ENCODE measurements at places on chromosomes 6 and 20.

DNA sequence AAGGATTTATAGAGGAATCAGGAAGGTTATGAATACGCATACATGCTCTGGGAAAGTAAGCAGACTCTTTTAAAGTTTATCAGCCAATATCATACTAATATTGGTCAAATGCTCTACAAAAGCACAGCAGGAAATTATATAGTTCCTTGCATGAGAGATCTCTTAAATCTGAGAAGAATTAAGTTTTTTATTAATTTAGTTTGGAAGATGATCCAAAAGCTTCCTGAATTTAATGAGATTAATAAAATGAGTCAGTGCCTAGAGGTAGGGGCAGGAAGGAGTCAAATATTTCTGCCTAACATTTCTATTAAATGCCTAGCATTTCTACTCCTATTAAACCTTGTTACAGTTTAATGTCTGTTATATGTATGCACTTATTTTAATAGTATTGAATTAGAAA lies 1608.2 kb downstream of the GRIK2 start:
- no peak for DNase-seq

- no peak for DNase-seq
Observed at GRCh38 chr20:38267296-38267695, 6.8 kb upstream of the KIAA1755 start.

GRCh38 chr6:40848038-40848437 lies 191.0 kb downstream of the UNC5CL start:
- no peak for DNase-seq

- DNase-seq: no peak
Observed at GRCh38 chr6:148405894-148406293, 63.3 kb downstream of the SASH1 start.

- no peak for DNase-seq
Observed at GRCh38 chr20:43560974-43561373, 2.1 kb downstream of the SGK2 start.

GRCh38 chr6:125252891-125253290 lies 48.9 kb downstream of the HDDC2 start:
- DNase-seq: no peak

DNA sequence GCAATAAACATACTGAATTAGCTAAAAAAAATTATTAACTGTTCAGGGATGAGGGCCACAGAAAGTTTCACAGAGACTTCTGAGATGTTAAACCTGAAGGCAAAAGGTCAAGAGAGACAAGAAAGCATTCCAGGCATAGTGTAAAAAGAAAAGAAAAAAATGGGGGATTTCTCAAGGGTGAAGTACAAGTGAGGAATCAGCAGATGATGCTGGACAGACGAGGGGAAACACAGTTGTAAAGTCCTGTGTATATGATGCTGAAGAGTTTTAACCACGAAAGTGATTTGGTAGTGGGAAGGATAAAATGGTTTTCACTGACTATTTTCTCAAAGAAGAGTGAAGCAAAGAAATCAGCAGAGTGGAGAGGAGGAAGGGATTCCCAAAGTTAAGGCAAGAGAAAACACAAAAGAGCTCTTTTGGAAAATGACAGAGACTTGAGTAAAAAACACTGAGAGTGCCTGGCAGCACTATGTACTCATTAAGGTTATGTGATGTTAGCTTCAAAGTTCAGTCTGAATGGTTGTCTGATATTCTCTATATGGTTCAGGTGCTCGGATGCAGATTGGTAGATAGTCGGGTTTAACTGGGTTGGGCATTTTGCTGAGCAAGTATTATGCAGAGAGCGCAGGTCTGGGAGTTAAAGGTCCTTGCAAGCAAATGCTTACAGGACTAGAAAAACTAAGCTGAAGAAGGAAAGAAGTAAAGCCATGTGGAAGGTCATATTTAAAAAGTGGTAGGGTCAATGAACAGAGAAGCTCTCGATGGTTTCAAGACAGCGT lies 16.4 kb downstream of the RAB23 start:
- DNase-seq: no peak

DNA sequence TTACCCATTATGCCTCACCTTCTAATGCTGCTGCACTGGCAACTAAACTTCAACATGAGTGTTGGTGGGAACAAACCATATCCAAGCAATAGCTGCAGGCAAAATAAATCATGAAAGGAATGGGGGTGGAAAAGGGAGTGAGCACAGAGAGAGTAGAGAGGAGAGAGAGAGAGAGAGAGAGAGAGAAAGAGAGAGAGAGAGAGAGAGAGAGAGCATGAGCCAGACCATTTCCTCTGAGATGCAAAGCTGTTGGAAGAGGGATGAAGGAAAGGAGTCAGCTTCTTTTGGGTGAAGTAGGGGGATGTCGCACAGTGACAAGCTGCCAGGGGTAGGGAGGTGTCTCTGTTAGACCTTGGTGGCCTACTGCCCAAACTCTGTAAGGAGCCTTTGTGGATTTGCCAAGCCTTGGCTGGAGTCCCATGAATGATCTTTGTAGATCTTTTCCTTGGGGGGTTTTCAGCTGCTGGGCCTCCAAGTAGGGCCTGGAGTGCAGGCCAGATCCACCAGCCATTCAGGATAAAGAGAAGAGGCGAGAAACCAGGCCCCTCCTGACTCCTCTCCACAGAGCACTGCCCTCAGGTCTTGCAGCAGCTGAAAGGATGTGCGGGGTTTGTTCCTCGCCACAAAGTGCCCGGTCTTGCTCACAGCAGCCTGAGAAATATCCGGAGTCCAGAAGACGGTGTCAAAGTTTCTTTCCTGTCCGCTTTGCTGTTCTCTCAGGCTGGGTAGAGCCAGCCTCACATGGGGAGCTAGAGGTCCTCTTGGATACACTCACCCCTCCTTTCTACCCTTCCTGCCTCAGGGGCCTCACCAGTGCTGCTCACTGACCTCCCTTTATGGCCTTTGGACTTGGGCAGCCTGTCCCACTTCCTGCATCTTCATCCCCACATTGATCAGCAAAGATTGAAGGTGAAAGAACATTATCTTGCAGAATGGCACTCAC lies 17.8 kb downstream of the BTBD3 start:
- DNase-seq: no peak

GRCh38 chr6:18725449-18725848 lies 338.3 kb downstream of the RNF144B start:
- DNase-seq: no peak

DNA sequence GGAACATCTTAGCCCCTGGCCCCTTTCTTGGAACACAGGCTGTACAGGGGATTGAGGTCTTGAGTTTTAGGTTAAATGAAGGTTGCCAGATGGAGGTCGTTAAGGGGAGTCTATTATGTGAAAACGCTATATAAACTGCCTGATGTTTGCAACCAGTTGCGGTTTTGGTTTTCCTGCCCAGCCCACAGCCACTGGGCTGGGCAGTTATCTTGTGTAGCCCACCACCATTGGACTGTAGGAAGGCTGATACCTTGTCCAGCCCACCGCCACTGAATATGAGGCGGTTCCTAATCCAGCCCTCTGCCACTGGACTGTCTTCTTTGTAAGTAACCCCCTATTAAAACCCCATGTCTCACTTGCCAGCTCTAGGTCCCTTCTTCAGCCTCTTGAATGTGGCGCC lies 42.3 kb upstream of the COL21A1 start:
- DNase-seq: no peak

DNA sequence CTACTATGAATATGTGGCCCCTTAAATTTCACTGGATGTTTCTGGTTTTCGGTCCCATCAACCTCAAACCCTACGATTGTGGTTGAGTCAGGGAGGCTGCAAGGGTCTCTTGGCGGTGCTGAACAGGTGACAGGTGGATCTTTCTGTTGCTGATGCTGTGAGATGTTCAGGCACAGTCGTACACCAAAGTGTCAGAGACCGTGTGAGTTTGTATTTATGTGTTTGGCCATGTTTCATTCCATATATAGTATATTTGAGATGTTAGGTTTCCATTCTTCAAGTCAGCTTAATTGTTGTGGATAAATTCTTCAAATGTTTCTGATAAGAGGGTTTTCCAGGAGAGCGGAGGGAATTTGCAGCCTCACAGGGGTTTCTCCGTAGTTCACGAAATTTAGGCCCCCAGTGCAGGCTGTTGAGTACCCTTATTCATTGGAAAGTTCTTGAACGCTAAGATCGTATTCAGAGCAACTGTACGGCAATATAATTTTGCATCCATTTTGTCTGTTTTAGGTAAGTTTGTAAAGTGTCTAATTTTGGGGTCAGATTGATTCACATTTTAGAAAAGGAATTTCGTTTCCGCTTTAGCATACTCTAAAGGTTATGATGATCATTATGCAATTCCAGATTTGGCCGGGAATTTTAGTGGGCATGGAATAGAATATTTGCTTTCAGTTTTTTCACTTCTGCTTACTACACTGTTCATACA lies 1.2 kb downstream of the TAB2 start:
- no peak for DNase-seq

- no peak for DNase-seq
Observed at GRCh38 chr6:170111141-170111664, 179.7 kb downstream of the DLL1 start.

DNA sequence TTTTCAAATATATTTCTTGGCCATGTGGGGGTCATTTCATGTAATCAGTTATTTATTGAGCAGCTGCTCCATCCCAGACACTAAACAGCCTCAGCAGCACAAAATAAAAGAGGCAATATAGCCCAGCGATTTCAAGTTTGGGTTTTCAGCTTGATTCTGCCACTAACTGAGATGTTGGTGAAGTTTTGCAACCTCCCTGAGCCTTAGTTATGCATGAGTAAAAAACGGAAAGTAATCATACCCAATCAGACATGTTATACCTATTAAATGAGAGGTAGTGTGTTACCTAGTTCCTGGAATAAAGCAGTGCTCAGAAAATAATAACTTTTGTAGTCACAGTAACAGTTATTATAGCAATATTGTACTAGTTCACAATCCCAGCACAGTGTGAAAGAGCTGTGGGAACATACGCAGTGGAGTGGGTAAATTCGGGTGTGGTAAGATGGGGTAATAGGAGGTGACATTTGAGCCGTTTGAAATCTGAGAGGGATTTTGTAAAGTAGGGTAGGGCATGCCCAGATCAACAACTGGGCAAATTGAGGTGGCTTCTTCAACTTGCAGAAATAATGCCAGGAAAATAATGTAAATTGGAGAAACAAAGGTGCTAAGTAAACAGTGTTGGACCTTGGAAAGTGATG lies 1.5 kb downstream of the SLC9A8 start:
- no peak for DNase-seq

GRCh38 chr6:156396068-156396771 lies 381.0 kb upstream of the ARID1B start:
- no peak for DNase-seq

- DNase-seq: no peak
Observed at GRCh38 chr6:48036316-48036715, 74.7 kb downstream of the PTCHD4 start.

- DNase-seq: no peak
Observed at GRCh38 chr6:112743323-112743722, 396.2 kb downstream of the RFPL4B start.

GRCh38 chr6:42618686-42619085 lies 54.9 kb downstream of the UBR2 start:
- DNase-seq: no peak

GRCh38 chr6:90982051-90982450 lies 395.2 kb upstream of the MAP3K7 start:
- no peak for DNase-seq

GRCh38 chr20:59017493-59018231 lies 1.6 kb upstream of the TUBB1 start:
- DNase-seq: no peak

DNA sequence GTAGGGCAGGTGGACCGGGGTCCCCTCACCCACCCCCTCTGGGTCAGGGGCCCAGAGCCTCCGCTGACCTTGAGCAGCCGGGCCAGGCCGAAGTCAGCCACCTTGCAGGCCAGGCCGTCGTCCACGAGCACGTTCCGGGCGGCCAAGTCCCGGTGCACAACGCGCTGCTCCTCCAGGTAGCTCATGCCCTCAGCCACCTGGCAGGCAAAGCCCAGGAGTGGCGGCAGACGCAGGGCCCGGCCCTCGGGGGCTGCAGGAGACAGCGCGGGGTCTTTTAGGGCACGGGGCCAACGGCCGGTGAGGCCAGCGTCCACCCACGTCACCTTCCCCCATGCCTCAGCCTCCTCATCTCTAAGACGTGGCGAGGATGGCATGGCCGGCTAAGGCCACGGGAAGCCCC lies 4.2 kb upstream of the PTK6 start:
- no peak for DNase-seq

GRCh38 chr20:35791821-35792220 lies 20.0 kb downstream of the PHF20 start:
- no peak for DNase-seq

- no peak for DNase-seq
Observed at GRCh38 chr6:126811321-126811720, 307.1 kb upstream of the RSPO3 start.

DNA sequence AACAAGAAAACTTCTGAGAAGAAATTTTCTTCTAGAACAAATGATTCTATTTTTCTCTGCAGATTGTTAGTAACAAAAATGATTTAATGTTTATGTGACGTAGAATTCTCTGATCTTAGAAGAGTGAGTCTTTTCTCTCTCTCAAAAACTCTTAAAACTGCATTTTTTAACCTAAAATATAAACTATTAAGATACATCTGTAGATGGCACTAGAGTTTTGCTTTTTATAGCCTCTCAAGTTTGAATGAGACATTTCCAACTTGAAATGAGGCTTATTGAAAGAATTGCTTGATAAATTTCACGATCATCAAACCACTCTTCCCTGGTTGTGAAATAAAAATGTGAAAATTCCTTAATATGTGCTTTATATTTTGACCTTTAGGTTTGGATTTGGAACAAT lies 53.8 kb downstream of the PHF3 start:
- no peak for DNase-seq

- DNase-seq: peak; percentile 40
Observed at GRCh38 chr6:113564371-113565171, 292.6 kb upstream of the MARCKS start.

DNA sequence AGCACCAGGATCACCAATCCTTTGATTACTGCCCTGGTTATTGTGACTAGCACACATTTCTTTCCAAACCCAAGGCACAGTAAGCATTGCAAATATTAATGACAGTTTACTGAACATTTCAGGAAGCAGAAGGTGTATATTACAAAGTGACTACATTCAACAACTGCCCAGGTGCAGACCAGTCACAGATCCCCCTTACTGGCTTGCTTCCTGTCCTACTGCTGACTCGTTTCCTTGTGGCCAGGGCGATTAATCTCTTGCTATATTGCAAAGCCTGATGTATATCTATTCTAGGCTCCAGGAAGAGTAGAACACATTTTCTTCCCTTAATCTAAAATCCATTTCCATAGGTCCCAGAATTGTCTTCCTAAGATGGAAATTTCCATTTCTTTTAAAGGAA lies 77.2 kb upstream of the EPHA7 start:
- DNase-seq: no peak

DNA sequence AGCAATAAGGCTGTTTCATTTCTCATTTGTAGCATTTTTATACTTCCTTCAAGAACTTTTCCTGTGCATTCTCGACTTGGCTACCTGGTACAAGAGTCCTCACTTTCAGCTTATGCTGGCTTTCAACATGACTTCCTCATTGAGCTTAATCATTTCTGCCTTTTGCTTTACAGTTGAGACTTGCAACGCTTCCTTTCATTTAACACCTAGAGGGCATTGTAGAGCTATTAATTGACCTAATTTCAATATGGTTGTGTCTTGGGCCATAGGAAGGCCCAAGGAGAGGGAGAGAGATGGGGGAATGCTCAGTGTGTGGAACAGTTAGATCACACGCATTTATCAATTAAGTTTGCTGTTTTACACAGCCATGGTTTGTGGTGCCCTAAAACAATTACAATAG lies 37.2 kb downstream of the SLC22A2 start:
- DNase-seq: no peak

GRCh38 chr6:158068893-158069799 lies 87.5 kb downstream of the SYNJ2 start:
- DNase-seq: no peak

- no peak for DNase-seq
Observed at GRCh38 chr6:103784117-103784516, 1075.6 kb downstream of the HACE1 start.

GRCh38 chr6:86949771-86950170 lies 12.4 kb downstream of the HTR1E start:
- no peak for DNase-seq
